ENCODE measurements at places on chromosomes 5 and 9. TPM values are rescaled to one million over a fixed set of nuclear protein-coding genes. Genes with fewer than 3 reads are reported as not detected.

The CDH10 gene
- 0.34 TPM for total RNA-seq

The C9orf152 gene
- total RNA-seq: not detected

The STKLD1 gene
- total RNA-seq: 1.4 TPM

- no peak for DNase-seq
Observed at GRCh38 chr5:169080448-169080911, 220.5 kb downstream of the SLIT3 start.

DNA sequence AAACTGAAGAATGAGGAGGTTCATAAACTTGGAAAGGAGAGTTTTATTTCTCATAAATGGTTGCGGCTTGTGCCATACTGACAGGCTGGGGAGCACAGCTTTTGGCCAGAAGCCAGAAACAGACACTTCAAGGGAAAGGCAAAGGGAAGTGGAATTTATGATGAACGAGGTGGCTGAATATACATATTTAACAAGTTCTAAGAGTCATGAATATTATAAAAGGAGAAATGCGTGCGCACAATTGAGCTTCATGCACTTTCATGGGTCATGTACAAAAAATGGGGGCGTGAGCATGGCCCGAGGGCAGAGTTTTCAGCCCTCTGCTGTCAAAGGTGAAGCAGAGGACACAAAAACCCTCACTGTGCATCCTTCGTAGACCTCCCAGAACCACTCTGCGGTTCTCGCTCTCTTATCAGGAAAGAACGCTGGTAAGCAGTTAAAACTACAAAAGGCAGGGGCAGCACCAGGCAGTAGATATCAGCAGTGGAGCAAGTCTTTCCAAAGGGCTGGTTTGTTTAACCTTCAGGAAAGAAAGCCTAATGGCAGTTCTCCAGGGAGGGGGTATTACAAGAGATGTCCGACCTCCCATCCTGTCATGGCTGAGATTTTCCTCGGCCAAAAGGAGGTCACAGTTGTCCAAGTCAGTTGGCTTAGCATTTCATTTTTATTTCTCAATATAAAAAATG lies 29.0 kb downstream of the AUH start:
- no peak for DNase-seq

All from SK-MEL-5 (cell line).